Effector memory CD4-positive, alpha-beta T cell (primary cell): ENCODE measurements at places on chromosomes 1 and 21.

DNA sequence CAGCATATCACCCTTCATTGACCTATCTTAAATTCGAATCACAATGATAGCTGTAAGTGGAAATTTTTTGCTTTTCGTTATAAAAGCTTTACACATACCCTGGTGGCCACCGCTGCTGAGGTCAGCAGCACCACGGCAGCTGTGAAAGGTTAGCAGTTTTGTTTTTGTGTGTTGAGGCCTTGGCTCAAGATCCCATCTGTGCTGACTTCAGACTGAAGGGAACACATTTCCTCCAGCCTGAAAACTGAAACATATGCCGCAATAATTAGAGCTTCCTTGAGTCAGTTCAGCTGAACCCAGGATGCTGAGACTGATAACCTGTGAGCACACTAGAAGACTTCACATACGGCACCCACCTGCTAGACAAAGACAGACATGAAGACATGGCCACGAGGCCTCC is 103.0 kb downstream of the SMYD3 start:
- H3K4me3 ChIP-seq = no peak overlapping the region
- no peaks in the 10 kb centered on the region for H3K36me3 ChIP-seq
- no peaks in the 10 kb centered on the region for H3K27me3 ChIP-seq
- no peaks in the 10 kb centered on the region for H3K4me1 ChIP-seq
- H3K27ac ChIP-seq = no peak overlapping the region

- peak within 1 kb of the TSS; percentile 88 for H3K4me3 ChIP-seq
- H3K36me3 ChIP-seq = peaks cover 11% of the 10 kb centered on the region
- no peaks in the 10 kb centered on the region for H3K27me3 ChIP-seq
- H3K4me1 ChIP-seq = peaks cover 18% of the 10 kb centered on the region
- peak within 1 kb of the TSS; percentile 81 for H3K27ac ChIP-seq
These were observed at the start of gene TMEM79 for GRCh38 chr1:156284112-156284511. Gene TMEM79, plus strand, starts transcription at chr1:156284325. Its CDS starts 902 bp downstream, at chr1:156285227.

DNA sequence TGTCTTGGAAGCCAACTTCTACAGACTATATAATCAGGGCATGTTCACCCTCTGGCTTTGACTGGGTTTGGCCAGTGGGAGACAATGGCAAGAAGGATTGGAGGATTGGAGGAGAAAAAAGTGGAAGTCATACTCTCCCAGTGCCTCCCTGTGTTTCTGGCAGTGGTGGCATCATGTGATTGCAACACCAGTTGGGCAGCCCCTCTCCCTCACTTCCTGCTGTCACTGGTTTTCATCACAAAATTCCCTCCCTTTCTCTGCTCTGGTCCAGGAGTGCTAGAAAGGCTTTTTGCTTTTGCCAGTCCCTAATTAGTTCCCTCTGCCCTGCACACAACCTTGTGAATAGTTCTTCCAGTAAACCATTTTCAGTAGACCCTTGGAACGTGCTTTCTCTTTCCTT is 3.7 kb upstream of the QSOX1 start:
- no peaks in the 10 kb centered on the region for H3K36me3 ChIP-seq
- no peaks in the 10 kb centered on the region for H3K27me3 ChIP-seq
- no peak overlapping the region for H3K27ac ChIP-seq
- peaks cover 14% of the 10 kb centered on the region for H3K4me1 ChIP-seq

- H3K27me3 ChIP-seq = peaks cover 38% of the 10 kb centered on the region
- H3K27ac ChIP-seq = no peak within 1 kb of the TSS
- H3K36me3 ChIP-seq = no peaks in the 10 kb centered on the region
- DNase-seq = no peak
These were observed at the start of gene CDC42BPA for GRCh38 chr1:227318016-227318852. Gene CDC42BPA, minus strand, starts transcription at chr1:227318492. Its CDS starts 1,310 bp downstream, at chr1:227317182.

GRCh38 chr1:208526613-208527125 is 282.5 kb upstream of the PLXNA2 start:
- H3K27me3 ChIP-seq = peaks cover 2% of the 10 kb centered on the region
- no peak overlapping the region for H3K27ac ChIP-seq
- H3K36me3 ChIP-seq = no peaks in the 10 kb centered on the region
- H3K4me1 ChIP-seq = no peaks in the 10 kb centered on the region
- no peak for DNase-seq

- no peaks in the 10 kb centered on the region for H3K4me1 ChIP-seq
- DNase-seq = no peak
These were observed 84.2 kb downstream of the SPSB1 start for GRCh38 chr1:9376886-9377333.

- H3K27ac ChIP-seq = no peak overlapping the region
- H3K36me3 ChIP-seq = peaks cover 6% of the 10 kb centered on the region
- no peak overlapping the region for H3K4me3 ChIP-seq
- H3K27me3 ChIP-seq = no peaks in the 10 kb centered on the region
These were observed 3.3 kb downstream of the SUMO3 start for GRCh38 chr21:44814498-44815023.

- no peaks in the 10 kb centered on the region for H3K36me3 ChIP-seq
- H3K27me3 ChIP-seq = no peaks in the 10 kb centered on the region
- H3K4me1 ChIP-seq = no peaks in the 10 kb centered on the region
- H3K4me3 ChIP-seq = no peak overlapping the region
- H3K27ac ChIP-seq = no peak overlapping the region
- DNase-seq = no peak
These were observed 39.6 kb downstream of the SHCBP1L start for GRCh38 chr1:182913401-182913800.

GRCh38 chr21:37748351-37748750 is 167.9 kb downstream of the KCNJ6 start:
- H3K27ac ChIP-seq = no peak overlapping the region
- H3K4me1 ChIP-seq = no peaks in the 10 kb centered on the region
- DNase-seq = no peak
- H3K27me3 ChIP-seq = no peaks in the 10 kb centered on the region
- no peak overlapping the region for H3K4me3 ChIP-seq
- H3K36me3 ChIP-seq = no peaks in the 10 kb centered on the region

DNA sequence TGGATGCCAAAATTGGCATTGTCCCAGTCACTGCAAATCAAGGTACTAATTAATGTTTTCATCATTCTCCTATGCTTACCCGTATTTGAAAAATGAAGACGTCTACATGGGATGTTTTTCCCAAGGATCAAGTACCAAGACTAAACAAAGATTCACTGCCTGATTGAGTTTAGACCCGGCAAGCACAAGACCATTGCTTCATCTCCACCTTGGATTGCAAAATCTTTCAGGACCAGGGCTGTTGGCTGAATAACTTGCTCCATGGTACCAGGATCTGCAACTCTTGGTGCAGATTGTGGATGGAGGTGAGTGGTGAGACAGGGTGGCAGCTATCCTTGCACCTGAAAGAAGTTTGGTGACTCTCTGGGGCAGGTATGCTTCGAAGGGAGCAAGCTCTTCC is 122.5 kb upstream of the ETS2 start:
- H3K27me3 ChIP-seq = no peaks in the 10 kb centered on the region
- no peak overlapping the region for H3K4me3 ChIP-seq
- no peaks in the 10 kb centered on the region for H3K36me3 ChIP-seq
- no peak for DNase-seq
- H3K27ac ChIP-seq = no peak overlapping the region

GRCh38 chr1:65393347-65393746 is 27.1 kb upstream of the LEPR start:
- DNase-seq = no peak
- H3K4me1 ChIP-seq = no peaks in the 10 kb centered on the region
- H3K27ac ChIP-seq = no peak overlapping the region
- no peaks in the 10 kb centered on the region for H3K36me3 ChIP-seq
- H3K4me3 ChIP-seq = no peak overlapping the region

DNA sequence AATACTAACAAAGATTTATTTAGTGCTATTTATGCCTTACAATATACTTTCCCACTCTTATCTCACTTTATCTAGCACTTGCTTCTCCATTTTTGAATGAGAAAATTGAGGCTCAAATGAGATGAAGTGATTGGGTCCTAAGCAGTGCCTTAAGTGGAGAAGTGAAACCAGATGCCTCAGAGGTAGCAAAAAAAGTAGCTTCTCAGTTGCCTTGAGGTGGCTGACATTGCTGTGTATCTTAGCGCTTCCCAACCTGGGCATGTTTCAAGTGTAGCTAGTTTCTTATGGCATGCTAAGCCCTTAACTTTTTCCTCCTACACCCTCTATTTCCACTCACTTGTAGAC is 390.4 kb downstream of the OMA1 start:
- DNase-seq = no peak
- H3K27ac ChIP-seq = no peak overlapping the region
- H3K4me3 ChIP-seq = no peak overlapping the region

DNA sequence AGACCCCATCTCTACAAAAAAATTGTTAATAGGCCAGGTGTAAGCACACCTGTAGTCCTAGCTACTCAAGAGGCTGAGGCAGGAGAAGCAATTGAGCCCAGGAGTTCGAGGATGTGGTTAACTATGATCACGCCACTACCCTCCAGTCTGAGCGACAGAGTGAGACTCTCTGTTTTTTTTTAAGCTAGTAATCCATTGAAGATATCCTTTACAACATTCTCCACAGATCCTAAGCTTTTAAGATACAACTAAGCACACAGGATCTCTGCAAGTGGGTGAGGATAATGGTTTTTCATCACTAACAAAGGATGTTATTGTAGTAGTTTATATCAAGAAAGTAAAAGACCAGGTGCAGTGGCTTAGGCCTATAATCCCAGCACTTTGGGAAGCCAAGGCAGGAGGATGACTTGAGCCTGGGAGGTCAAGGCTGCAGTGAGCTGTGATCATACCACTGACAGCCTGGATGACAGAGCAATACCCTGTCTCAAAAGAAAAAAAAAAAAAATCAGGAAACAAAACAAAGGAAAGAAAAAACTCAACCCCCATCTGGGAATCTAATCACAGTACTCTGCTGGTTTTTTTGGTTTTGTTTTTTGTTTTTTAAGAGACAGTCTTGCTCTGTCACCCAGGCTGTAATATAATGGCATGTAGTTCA is 166.1 kb downstream of the RERE start:
- no peak overlapping the region for H3K27ac ChIP-seq
- H3K4me1 ChIP-seq = no peaks in the 10 kb centered on the region
- no peaks in the 10 kb centered on the region for H3K36me3 ChIP-seq
- H3K4me3 ChIP-seq = no peak overlapping the region
- no peaks in the 10 kb centered on the region for H3K27me3 ChIP-seq

- H3K4me3 ChIP-seq = no peak overlapping the region
- H3K27ac ChIP-seq = no peak overlapping the region
- DNase-seq = no peak
- H3K4me1 ChIP-seq = peaks cover 2% of the 10 kb centered on the region
- H3K27me3 ChIP-seq = no peaks in the 10 kb centered on the region
These were observed 22.7 kb downstream of the NCF2 start for GRCh38 chr1:183567584-183567983.

GRCh38 chr1:236281198-236281653 is 532 bp downstream of the ERO1B start:
- H3K27me3 ChIP-seq = no peaks in the 10 kb centered on the region
- H3K27ac ChIP-seq = peak overlapping the region; percentile 81
- no peak for DNase-seq
- peaks cover 5% of the 10 kb centered on the region for H3K36me3 ChIP-seq
- H3K4me1 ChIP-seq = peaks cover 10% of the 10 kb centered on the region

- no peaks in the 10 kb centered on the region for H3K36me3 ChIP-seq
- no peak for DNase-seq
- H3K27me3 ChIP-seq = no peaks in the 10 kb centered on the region
- H3K27ac ChIP-seq = no peak overlapping the region
These were observed 107.6 kb downstream of the CCDC185 start for GRCh38 chr1:223500560-223501425.

- no peaks in the 10 kb centered on the region for H3K36me3 ChIP-seq
- H3K27me3 ChIP-seq = no peaks in the 10 kb centered on the region
- no peak overlapping the region for H3K4me3 ChIP-seq
- DNase-seq = no peak
These were observed 183.2 kb downstream of the TRABD2B start for GRCh38 chr1:47813970-47814369.

DNA sequence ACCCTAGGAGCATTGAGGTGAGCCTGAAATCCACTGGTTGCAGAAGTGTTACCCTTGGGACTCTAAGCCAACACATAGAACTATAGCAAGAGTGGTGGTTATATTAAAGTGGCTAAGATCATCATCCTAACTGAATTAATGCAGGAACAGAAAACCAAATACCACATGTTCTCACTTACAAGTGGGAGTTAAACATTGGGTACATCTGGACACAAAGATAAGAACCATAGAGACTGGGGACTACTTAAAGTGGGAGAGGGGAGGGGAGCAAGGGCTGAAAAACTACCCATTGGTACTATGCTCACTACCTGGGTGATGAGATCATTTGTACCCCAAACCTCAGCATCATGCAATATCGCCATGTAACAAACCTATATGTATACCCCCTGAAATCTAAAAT is 100.0 kb downstream of the SLC25A24 start:
- H3K36me3 ChIP-seq = no peaks in the 10 kb centered on the region
- DNase-seq = no peak
- H3K27me3 ChIP-seq = no peaks in the 10 kb centered on the region
- H3K4me3 ChIP-seq = no peak overlapping the region

DNA sequence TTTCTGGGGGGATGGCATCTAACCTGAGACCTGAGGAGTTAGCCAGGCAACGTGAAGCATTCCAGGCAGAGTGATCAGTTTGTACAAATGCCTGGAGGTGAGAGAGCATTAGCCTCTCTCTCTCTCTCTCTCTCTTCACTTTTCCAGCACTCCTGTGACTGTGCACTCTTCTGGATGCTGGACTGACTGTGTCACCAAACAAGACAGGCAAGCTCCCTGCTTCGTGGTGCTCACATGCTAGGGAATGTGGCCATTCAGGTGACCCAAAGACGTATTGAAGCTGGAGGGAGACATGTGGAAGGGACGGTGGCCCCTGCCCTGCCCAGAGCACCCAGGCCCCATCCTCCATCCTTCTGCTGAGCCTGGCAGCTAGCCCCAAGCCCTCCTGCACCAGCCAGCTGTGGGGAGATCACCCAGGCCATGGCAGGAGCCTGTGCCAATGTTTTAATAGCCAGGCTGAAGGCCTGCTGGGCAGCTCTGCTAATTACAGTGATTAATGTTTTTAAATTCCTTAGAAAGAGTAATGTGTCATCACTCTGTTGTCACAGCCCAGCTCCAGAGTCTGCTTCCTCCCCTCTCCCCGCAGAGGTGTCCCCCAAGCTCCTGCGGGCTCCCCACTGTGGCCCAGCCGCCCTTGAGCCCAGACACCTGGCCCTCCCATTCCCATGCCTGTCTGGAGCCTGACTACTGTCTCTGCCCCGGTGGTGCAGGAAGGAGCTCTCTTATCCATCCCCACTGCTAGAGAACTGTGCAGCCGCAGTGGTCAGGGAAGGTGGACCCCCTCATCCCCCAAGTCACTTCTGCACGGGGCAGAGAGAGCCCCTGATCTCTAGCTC is 48.9 kb downstream of the UBIAD1 start:
- H3K4me3 ChIP-seq = no peak overlapping the region
- H3K27ac ChIP-seq = no peak overlapping the region
- no peak for DNase-seq

DNA sequence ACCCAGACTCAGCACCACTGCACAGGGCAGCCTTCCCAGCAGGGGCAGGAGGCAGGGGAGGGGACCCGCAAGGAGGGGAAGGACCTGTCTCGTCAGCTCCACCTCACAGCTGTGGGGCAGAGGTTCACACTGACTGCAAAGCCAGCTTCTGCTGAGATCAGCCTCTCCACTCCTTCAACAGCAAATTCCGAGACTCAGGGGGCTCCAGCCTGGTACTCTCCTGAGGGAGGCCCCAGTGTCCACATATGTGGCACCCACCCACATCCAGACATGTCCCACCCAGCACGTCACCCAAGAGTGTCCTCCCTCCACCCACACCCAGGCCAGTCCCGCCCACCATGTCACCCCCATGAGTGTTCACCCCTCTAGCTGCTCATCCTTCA is 329.5 kb downstream of the NPHP4 start:
- H3K27me3 ChIP-seq = no peaks in the 10 kb centered on the region
- H3K36me3 ChIP-seq = no peaks in the 10 kb centered on the region
- H3K4me1 ChIP-seq = no peaks in the 10 kb centered on the region
- DNase-seq = no peak
- no peak overlapping the region for H3K4me3 ChIP-seq
